ENCODE measurements at places on chromosomes 13 and 19.

DNA sequence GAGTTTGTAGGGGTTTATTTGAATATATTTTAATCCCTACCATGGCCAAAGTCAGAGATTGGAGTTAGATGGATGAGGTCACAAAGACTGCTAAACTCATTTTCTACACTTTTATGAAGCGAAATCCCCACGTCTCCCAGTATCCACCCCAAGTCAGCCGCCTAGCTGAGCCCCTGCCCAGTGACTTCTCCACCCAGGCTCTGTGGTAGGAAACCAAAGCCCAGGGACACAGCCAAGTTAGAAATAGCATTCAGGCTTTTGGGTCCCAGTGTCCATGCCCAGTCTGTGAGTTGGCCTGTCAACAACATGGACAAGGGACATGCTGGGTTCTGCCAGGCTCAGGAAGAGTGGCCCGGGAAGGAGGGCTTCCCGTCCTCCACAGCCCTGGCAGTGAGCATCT, 474.0 kb downstream of the FOXO1 start:
- no peak for DNase-seq

GRCh38 chr13:24670174-24670573, 10.0 kb upstream of the ATP12A start:
- no peak for DNase-seq

- DNase-seq, result no peak
These were observed 9.7 kb upstream of the GPR18 start for GRCh38 chr13:99267927-99268326.

- DNase-seq, result peak; percentile 79
These were observed 170.0 kb downstream of the KDM4B start for GRCh38 chr19:5138606-5139582.

DNA sequence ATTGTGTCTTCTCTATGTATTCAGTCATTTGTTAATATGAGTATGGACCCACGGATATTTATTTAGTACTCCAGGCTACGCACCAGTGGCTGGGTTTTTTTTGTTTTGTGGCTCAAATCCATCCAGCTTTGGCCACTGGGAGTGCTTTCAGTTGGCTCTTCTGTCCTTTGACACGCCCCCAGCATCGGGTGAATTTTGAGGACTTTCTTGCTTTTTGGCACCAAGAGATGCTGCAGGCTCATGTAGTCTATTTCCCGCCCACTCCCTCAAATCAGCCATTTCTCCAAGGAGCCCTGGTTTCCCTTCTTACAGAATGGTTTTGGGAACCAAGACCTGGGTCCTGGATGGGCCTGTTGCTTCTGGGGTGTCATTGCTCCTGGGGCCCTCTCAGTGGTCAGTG, 55.8 kb downstream of the SMARCA4 start:
- DNase-seq, result no peak

DNA sequence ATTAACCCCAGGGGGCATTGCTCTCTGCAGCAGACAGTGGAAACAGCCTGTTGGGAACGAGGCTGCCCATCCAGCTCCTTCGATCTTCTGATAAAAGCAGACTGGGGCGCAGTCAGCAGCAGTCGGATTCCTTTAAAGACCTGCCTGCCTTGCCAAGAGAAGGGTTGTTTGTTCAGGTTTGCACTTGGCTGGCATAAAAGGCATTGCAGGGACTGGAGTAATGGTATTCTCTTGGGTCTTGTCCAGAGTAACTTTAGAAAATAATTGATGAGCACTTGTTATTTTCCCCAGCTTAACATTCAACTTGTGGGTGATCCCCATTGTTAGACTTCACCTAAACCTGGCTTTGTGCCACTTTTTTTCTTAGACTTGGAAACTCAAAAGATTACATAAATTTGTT, 67.3 kb upstream of the SLC10A2 start:
- no peak for DNase-seq

DNA sequence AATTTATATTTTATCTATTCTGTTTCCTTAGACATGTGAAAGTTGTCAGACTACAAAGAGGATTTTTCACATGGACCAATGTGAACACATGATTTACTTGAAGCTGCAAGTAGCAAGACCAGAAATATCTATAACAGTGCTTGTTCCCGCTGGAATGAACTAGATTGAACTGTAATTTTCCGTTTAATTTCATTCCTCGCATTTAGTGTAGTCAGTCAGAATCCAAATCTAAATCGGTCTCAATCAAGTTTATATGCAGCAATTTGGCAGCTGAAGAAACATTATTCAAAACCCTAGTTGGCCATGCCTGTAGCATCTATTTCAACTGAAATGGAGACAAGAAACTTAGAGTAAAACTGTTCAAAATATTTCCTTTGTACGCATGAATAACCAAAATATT, 570.7 kb upstream of the SLITRK5 start:
- DNase-seq, result no peak

DNA sequence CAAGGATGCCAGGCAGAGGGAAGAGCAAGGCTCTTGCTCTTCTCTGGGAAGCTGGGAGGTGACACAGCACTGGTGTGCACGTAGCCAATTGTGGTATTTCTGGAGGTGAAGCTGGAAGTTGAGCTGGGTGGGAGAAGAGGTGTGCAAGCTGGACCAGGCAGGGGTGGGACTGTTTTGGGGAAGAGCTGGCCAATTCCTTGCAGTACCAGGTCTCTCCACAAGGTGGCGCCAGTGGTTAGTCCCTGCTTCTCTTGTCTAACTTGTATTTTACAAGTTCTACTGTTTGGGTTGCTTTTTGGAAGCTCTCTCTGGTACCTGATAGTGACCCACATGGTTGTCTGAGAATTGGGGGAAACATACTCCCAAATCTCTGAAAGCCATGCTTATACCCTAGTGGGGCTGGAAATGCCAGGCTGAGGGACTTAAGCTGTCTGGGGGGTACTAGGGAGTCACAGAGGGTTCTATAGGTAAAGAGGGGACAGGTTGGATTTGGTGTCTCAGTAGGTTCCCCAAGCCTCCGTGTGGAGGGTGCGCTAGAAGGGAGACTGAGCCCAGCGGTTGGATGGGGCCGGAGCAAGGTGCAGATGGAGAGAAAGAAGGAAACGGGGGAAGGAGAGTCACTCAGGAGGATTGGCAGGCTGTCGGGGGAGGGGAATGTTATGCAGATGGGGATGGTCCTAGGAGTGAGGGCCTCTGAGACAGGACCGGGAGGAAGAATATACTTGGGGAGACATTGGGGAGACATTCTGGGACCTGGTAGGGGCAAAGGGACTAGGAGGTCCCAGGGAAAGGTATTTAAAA, 3.0 kb downstream of the HPN start:
- DNase-seq, result peak; percentile 66

DNA sequence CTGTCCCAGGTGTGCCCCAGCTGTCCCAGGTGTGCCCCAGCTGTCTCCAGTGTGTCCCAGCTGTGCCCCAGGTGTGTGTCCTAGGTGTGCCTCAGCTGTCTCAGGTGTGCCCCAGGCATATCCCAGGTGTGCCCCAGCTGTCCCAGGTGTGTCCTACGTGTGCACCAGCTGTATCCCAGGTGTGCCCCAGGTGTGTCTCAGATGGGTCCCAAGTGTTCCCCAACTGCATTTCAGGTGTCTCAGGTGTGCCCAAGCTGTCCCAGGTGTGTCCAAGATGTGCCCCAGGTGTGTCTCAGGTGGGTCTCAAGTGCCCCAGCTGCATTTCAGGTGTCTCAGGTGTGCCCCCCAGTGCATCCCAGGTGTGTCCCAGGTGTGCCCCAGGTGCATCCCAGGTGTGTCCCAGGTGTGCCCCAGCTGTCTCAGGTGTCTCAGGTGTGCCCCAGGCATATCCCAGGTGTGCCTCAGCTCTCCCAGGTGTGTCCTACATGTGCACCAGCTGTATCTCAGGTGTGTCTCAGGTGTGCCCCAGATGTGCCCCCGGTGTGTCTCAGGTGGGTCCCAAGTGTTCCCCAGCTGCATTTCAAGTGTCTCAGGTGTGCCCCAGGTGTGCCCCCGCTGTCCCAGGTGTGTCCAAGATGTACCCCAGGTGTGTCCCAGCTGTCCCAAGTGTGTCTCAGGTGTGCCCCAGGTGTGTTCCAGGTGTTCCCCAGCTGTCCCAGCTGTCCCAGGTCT, 1.3 kb upstream of the GRK1 start:
- no peak for DNase-seq

- no peak for DNase-seq
These were observed 209.1 kb upstream of the STARD13 start for GRCh38 chr13:33494596-33495204.

GRCh38 chr13:20713014-20713376, 9.5 kb downstream of the IL17D start:
- no peak for DNase-seq

GRCh38 chr19:46863818-46864629, 3.2 kb downstream of the ARHGAP35 start:
- DNase-seq, result no peak

- DNase-seq, result no peak
These were observed 32.4 kb downstream of the GPX4 start for GRCh38 chr19:1136201-1136600.

DNA sequence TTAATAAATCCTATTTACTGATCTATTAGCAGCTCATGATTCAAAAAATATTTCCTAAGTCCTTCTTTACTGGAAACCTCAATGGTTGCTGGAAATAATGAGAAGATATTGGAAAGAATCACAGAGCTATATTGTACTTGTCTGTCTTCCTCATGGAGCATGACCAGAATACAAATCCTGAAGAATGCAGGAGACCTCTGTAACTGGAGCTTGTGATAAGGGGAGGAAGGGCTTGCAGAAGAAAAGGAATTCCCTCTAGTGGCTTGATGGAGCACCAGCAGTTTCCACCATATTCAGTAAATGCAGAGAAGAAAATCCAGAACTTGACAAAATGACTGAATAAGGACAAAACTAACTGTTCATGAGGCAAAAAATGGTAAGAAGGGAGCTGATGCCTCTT, 1333.1 kb downstream of the EFNB2 start:
- DNase-seq, result peak; percentile 33

DNA sequence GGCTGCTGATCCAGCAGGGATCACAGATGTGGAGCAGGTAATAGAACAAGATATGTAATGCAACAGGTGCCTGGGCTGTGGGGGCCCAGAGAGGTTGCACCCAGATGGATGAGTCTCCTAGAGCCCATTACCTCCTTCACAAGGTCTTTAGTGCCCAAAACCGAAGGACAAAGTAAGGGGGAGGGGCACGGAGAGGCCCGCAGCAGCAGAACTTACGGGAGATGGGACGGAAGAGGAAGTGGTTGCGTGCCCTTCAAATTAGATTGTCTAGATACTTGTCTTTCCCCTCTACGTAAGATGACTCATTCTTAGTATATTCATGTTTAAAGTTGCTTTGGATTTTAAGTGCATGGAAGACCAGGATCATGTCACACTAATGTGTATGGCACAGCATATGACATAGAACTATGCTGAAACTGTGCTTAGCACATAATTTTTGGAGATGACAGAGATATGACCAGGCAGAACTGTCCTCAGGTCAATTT, 5.7 kb upstream of the MRPS31 start:
- peak; percentile 80 for DNase-seq

DNA sequence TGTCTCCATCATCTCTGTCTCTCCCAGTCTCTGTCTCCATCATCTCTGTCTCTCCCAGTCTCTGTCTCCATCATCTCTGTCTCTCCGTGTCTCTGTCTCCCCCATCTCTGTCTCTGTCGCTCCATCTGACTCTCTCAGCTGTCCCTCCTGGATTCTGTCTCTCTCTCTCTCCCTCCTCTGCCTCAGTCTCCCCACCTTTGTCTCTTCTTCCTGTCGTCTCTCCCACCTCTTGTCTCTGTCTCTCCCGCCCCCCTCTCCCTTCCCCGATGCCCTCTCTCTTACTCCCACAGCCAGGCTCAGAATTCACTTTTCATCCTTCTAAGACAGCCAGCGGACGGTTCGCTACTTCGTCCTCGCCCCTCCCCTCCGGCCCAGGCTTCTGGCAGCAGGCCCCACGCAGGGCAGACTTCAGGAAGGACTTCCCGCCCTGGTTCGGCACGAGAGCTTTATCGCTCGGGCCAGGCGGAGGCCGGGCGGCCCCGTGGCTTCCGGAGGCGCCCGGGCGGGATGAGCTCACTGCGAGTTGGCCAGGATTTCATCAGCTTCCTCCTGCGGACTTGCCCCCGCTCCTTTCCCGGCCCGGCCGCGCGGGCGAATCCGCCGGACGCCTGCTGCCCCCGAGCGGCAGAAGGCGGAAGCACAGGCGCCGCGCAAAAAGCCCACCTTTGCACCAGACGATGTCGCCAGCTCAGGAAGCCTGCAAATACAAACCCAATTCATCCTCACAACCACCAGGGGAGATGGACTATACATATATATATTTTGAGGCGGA, 12.4 kb upstream of the CCDC9 start:
- DNase-seq, result peak; percentile 99

DNA sequence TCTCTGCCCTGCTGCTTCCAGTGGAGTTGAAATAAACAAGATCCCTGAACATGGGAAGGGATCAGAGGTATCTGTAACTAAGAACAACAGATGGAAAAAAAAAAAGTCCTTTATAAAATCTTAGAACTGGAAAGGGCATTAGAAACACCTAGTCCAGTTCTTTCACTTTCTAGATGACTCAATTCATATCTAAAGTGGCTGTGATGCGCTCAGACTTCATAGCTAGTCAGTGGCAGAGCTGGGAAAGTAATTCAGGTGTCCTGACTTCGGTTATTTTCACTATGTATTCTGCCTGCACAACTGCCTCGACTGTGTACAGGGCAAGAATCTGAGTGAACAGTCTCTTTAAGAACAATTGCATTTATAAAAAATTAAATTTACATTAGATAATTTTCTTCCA, 151.8 kb upstream of the TMTC4 start:
- DNase-seq, result no peak

- no peak for DNase-seq
These were observed 75.5 kb downstream of the SOX1 start for GRCh38 chr13:112142401-112142930.

DNA sequence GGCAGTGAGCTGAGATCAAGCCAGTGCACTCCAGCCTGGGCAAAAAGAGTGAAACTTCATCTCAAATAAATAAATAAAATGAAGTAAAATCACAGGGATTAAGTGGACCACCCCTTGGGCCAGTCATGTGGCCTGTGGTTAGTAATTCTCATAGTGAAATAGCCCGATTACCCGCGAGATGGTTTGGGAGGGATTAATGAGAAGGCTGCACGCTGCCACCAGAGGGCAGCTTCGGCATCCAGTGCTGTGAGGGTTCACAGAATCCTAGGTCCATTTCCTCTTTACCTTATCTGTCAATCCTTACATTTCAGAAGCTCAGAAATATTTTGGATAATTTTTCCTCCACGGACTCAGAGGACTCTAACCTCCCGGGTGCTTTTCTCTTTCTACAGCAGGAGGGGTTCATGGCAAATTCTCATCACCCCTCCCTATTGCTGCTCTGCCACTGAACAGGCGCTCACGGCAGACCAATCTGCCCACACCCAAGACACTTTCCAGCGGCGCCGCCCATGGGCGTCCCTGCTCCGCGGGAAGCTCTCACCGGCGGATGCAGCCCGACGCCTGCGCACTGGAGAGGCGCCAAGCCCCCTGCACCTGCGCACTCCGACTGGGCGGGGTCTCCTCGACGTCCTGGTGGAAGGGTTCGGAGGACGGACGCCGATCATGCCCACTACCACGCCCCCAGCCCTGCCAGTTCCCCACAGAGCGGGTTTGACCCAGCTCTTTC, 11.0 kb downstream of the ZNF835 start:
- DNase-seq, result no peak

DNA sequence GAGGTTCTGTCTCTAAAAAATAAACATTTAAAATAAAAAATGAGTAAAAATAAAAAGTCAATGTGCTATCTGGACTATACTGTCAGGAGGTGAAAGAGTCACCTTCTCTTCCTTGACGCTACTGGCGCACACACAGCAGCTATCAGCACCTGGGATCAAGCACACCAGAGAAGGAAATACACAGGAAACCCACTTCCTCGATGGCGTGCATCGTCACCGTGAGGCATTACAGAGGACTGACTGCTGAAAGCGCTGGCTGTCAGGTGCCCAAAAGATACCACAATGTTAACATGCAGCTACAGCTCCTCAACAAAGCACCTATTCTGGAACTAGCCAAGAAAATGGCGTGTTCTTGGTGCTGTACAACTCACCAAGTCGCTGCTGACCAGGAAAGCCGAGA, 6.1 kb downstream of the SLC35E1 start:
- DNase-seq, result no peak
